ENCODE measurements at places on chromosomes 12 and 14. TPM values are rescaled to one million over a fixed set of nuclear protein-coding genes. Genes with fewer than 3 reads are reported as not detected.

The DMAC2L gene
- total RNA-seq = 10.7 TPM

The KRT6A gene
- 3,851 TPM for total RNA-seq

The CDH24 gene
- 6.0 TPM for total RNA-seq

The CIT gene
- total RNA-seq = 8.4 TPM

The TOMM20L gene
- total RNA-seq = not detected

All from hair follicular keratinocyte (primary cell).